Stomach (tissue), 19 donors: ENCODE measurements at places on chromosomes 2 and 18. TPM values are rescaled to one million over a fixed set of nuclear protein-coding genes. Genes with fewer than 3 reads are reported as not detected.

The CDCA7 gene
- polyA plus RNA-seq, result 13.0 TPM

The NHEJ1 gene
- polyA plus RNA-seq, result 10.3 TPM

The PSD4 gene
- polyA plus RNA-seq, result 19.9 TPM

The CHRND gene
- polyA plus RNA-seq, result not detected

The MC2R gene
- not detected for polyA plus RNA-seq

The SERPINB10 gene
- polyA plus RNA-seq, result 0.10 TPM

The CRYBA2 gene
- polyA plus RNA-seq, result 3.7 TPM

The IL1R2 gene
- 11.9 TPM for polyA plus RNA-seq

The RAMP1 gene
- polyA plus RNA-seq, result 32.3 TPM

The PRKAG3 gene
- not detected for polyA plus RNA-seq

The CLEC4F gene
- polyA plus RNA-seq, result 0.13 TPM

The ASPRV1 gene
- 0.90 TPM for polyA plus RNA-seq

The FZD7 gene
- polyA plus RNA-seq, result 4.6 TPM

The TUBA3E gene
- not detected for polyA plus RNA-seq

The MRPL33 gene
- 268 TPM for polyA plus RNA-seq

The PLEKHH2 gene
- 2.6 TPM for polyA plus RNA-seq

The CHRNG gene
- not detected for polyA plus RNA-seq

The OXER1 gene
- polyA plus RNA-seq, result 1.8 TPM

The FSHR gene
- polyA plus RNA-seq, result not detected

The TXNDC2 gene
- polyA plus RNA-seq, result not detected
